Liver (tissue), 10 donors: ENCODE measurements at places on chromosomes 2 and 18.
A peak's percentile ranks its signal among the peaks of the same experiment; 100 is the strongest.

DNA sequence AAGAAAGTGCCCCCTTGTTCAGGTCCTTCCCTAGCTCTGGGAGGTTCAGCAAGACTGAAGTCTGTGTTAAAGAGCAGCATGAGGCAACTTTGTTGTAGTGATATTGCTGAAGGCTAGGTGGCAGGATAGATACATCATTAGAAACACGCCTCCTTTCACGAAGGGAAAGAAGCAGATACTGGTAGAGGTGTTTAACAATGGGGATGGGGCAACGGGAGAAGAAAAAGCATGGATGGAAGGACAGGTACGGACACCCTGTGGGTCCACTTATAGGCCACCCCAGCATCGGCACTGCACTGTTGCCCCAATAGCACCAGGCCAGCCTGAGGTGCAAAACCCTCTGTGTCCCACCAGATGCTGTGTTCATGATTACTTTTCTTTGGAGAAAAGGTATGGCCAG lies 3.5 kb upstream of the IGFBP5 start:
- no peak for DNase-seq

GRCh38 chr2:85794038-85794441 lies 40.2 kb downstream of the ATOH8 start:
- no peak for DNase-seq

DNA sequence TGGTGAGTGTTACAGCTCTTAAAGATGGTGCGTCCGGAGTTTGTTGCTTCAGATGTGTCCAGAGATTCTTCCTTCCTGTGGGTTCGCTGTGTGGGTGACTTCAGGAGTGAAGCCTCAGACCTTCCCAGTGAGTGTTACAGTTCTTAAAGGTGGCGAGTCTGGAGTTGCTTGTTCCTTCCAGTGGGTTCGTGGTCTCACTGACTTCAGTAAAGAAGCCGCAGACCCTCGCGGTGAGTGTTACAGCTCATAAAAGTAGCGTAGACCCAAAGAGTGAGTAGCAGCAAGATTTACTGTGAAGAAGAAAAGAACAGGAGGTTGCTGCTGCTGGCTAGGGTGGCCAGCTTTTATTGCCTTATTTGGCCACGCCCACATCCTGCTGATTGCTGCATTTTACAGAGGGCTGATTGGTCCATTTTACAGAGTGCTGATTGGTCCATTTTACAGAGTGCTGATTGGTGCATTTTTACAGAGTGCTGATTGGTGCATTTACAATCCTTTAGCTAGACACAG lies 34.0 kb upstream of the SPTBN1 start:
- DNase-seq: no peak

DNA sequence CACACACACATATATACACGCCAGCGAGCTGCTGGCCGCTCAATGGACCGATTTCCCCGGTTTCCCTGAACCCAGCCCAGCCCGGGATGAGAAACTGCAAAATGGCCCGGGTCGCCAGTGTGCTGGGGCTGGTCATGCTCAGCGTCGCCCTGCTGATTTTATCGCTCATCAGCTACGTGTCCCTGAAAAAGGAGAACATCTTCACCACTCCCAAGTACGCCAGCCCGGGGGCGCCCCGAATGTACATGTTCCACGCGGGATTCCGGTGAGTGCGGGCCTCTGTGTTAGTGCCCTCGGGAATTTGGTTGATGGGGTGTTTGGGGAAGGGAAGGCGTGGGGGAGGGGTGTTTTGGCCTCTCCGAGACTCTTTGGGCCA lies 392 bp downstream of the ST8SIA3 start:
- no peak for DNase-seq

- no peak for DNase-seq
Measured at GRCh38 chr2:222703886-222704285, 32.4 kb downstream of the MOGAT1 start.

DNA sequence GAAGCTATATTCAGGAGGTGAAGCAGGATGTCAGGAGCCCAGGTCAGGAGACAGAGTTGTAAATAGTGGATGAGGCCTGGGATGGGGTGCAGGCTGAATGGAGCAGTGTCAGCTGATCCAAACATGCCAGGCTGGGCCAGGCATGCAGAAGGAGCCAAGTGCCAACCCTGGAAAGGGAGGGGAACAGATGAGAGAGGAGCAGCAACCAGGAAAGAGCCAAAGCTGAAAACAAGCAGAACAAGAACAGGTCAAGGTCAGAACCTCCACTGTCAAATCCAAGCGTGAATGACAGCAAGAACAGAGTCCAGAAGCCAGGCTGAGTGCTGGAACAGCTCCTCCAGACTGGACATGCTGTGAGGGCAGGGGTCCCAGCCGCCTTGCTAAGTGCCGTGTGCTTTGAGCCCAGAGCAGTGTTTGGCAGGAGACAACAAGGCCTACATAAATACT lies 49.2 kb upstream of the PPP1CB start:
- DNase-seq: no peak

GRCh38 chr18:69840001-69840400 lies 107.7 kb downstream of the CD226 start:
- DNase-seq: no peak

DNA sequence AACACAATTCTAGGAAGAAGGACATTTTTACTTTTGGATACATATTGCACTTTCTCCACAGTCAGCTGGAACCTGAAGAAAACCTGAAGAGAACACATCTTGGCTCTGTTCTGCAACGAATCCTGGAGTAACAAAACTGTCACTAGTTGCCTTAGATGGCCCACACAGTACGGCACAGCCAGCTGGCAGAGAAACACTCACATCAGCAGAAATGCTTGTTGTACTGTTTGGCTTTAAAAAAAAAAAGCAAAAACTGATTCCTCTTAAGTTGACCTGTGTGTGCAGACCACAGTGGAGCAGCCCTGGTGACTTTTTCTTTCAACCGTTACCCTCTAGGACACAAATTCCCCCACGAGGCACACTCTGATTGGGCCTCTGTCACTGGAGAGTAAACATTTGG lies 152.3 kb upstream of the TWIST2 start:
- no peak for DNase-seq

GRCh38 chr2:193409951-193410350 lies 1215.2 kb upstream of the TMEFF2 start:
- DNase-seq: no peak

DNA sequence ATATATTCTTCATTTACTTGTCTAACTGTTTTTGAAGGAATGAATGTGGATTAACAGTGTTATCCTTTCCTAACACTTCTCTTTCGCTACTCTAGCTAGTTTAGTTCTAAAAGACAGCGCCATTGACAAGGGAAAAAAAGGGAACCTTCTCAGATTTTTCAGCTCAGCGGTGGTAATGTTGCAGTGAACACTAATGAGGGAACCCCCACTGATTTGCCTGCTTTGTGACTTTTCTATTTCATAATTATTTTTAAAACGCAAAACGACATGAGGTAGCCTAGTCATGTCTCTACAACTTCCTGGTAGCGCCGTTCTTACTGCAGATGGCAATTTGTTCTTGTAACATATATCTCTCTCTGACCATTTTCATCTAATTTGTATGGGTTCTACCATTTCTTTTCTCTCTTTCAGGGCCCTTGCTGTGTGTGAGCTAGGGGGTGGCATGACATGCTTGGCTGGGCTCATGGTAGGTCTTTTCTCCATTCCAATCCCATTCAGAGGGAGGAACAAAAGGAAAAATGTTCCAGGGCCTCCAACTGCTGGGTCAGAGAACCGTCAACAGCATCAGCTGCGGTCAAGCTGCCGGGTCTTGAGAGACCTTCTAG lies 235.5 kb upstream of the SIX3 start:
- no peak for DNase-seq

DNA sequence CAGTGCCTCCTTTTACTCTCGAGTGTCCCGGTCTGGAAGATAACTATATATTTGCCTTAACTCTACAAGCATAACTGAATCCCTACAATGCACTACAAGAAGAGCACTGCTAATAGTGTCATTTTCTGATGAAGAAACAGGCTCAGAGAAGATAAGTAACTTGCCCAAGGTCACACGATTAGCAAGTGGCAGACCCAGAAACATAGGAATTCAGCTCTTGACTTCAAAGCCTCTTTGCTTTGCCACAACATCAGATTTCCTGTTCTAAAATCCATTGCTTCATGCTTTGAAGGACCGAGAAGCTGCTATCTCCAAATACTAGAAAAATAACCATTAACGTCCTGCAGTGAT lies 65.6 kb downstream of the HS1BP3 start:
- DNase-seq: no peak

DNA sequence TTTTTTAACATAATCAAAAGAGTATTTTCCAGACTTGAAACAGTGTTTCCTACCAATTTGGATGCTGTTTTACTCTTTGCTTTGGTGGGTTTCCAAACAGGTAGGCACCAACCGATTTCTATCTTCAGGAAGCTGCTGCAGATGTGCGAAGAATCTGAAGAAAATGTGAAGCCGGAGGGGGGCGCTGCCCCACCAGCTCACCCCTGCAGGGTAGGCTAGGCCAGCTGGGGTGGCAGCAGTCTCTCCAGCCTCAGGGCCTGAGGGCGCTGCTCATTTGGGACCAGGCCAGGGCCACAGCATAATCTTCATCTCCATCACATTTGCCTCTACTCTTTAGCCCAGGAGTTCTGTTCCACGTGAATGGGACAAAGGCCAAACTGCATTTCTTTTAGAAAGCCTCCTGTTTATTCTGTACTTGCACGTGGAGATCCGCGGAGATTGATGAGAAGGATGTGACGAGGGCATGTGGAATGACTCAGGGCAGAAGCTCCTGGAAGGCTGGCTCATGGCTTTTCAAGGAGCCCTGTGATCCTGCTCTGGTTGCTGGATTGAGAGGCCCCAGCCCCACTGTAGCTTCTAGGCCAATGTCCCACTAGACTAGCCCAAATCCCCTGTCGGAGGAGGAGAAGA lies 84.2 kb upstream of the FAM136A start:
- no peak for DNase-seq

- DNase-seq: no peak
Measured at GRCh38 chr2:174007010-174007409, 41.8 kb upstream of the SP3 start.

GRCh38 chr2:6826081-6826913 lies 39.4 kb downstream of the CMPK2 start:
- DNase-seq: peak; percentile 69

- DNase-seq: no peak
Measured at GRCh38 chr18:24043403-24043802, 28.8 kb downstream of the TTC39C start.

DNA sequence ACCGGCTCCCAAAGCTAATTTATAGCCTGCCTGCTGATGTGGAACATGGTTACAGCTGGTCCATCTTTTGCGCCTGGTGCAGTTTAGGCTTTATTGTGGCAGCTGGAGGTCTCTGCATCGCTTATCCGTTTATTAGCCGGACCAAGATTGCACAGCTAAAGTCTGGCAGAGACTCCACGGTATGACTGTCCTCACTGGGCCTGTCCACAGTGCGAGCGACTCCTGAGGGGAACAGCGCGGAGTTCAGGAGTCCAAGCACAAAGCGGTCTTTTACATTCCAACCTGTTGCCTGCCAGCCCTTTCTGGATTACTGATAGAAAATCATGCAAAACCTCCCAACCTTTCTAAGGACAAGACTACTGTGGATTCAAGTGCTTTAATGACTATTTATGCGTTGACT lies 51.4 kb downstream of the TMEM178A start:
- no peak for DNase-seq

- no peak for DNase-seq
Measured at GRCh38 chr2:6789559-6790138, 76.1 kb downstream of the CMPK2 start.
